Diencephalon (tissue), 1 donor: ENCODE measurements at places on chromosomes 1 and 21. TPM values are rescaled to one million over a fixed set of nuclear protein-coding genes. Genes with fewer than 3 reads are reported as not detected.

SLC25A34 gene
- total RNA-seq = 0.23 TPM

IGSF3 gene
- total RNA-seq = 98.0 TPM

ANGPTL3 gene
- not detected for total RNA-seq

GUK1 gene
- total RNA-seq = 160 TPM

TMEM52 gene
- 5.8 TPM for total RNA-seq

EFCAB14 gene
- total RNA-seq = 25.8 TPM

S100A7A gene
- not detected for total RNA-seq

TMEM82 gene
- total RNA-seq = not detected

MPL gene
- total RNA-seq = 0.23 TPM
